ENCODE measurements at places on chromosomes 13 and 19.

DNA sequence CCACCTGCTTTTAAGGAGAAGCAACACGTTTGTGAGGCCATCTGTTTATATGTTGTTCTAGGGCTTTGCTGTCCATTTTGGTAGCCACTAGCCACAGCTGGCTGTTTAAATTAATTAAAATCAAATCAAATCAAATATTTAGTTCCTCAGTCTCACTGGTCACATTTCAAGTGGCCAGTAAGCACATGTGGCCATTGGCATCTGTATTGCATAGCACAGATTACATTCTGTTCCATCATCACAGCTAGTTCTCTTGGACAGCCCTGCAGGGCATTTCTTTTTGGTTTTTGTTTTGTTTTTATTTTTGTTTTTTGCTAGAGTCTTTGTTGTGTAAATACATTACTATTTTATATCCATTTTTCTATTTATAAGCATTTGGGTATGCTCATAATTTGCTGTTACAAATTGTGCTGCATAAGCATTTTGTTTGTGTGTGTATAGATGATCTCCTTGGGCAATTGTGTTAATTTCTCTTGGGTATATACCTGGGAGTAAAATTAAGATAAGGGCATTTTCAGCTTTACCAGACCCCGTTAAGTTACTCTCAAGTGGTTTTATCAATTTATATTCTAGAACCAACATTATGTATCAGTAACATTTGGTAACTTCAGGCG lies 31.3 kb downstream of the SAE1 start:
- no peak for DNase-seq

- no peak for DNase-seq
Observed at GRCh38 chr19:19482809-19483596, 32.3 kb downstream of the TSSK6 start.

DNA sequence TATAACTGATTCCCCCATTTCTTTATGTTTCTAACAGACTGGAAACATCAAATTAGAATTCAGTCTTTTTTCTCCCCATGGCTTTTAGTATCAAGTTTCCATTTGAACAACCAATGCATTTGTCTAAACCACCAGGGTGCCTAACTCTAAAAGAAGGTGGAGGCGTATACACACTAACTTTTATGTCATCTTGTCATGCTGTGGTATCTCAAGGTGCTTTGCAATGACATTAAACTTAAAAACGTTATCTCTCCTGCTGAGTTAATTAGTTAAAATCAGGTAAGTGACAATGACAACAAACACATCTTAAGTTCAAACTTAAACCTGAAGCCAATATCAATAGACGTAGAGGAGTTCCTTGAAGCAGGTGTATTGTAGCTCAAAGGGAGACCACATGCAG lies 1001.7 kb downstream of the PCDH17 start:
- no peak for DNase-seq

GRCh38 chr19:9720541-9720940 lies 45.6 kb upstream of the ZNF562 start:
- DNase-seq: no peak

DNA sequence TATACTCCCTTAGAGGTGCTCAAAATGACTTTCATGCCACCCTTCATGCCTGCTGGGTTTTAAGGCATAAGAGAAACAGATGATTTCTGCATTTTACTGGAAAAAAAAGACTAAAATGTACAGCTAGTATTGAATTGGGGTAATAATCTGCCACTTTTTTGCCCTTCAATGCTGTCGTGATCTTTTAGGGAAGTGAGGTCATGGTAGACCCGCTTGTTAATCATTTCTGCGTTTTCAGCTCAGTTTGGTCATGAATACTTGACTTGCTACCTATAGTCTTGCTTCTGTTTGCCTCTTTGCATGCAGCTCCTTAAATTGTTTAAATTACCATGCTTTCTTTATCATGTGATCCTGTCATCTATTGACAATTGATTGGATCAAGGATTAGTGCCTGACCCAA lies 90.4 kb downstream of the PCCA start:
- DNase-seq: no peak

GRCh38 chr19:726993-727956 lies 18.5 kb downstream of the PALM start:
- DNase-seq: no peak

DNA sequence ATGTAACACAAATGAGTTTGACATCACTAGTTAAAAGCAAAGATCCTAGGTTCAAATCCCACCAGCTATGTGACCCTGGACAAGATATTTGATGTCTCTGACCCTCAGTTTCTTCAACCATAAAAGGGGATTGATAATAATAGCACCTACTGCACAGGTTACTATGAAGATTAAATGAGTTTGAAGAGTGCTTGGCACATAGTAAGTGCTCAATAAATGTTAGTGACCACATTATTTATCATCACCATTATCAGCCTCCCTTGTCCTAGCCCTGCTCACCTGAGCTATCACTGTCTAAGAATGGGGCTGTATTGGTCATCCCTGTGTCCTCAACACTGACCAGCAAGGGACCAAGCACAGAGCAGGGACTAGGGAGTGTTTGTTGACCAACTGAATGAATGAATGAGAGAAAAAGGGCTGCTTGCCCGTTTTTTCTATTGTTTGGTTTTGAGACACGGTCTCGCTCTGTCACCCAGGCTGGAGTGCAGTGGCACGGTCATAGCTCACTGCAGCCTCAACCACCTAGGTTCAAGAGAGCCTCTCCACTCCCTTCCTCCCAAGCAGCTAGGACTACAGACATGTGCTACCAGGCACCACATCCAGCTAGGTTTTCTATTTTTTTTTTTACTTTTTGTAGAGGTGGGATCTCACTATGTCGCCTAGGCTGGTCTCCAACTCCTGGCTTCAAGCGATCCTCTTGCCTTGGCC lies 26.6 kb upstream of the DACT3 start:
- no peak for DNase-seq

GRCh38 chr19:28605501-28606268 lies 607.3 kb downstream of the UQCRFS1 start:
- no peak for DNase-seq

DNA sequence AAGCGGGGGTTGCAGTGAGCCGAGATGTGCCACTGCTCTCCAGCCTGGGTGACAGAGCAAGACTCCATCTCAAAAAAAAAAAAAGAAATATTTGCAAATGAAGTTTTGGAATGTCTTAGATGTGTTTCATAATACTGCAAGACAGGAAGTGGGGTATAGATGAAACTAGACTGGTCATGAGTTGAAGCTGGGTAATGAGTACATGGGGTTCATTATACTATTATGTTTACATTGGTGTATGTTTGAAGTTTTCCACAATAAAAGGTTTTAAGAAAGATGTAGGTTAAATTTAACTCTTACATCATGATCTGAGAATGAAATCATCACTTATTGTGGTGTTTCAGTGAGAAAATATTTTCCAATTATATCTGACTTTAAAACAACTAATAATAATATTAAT lies 19.0 kb downstream of the FNDC3A start:
- DNase-seq: no peak
